Right lobe of liver (tissue), 6 donors: ENCODE measurements at places on chromosomes 1 and 21.

DNA sequence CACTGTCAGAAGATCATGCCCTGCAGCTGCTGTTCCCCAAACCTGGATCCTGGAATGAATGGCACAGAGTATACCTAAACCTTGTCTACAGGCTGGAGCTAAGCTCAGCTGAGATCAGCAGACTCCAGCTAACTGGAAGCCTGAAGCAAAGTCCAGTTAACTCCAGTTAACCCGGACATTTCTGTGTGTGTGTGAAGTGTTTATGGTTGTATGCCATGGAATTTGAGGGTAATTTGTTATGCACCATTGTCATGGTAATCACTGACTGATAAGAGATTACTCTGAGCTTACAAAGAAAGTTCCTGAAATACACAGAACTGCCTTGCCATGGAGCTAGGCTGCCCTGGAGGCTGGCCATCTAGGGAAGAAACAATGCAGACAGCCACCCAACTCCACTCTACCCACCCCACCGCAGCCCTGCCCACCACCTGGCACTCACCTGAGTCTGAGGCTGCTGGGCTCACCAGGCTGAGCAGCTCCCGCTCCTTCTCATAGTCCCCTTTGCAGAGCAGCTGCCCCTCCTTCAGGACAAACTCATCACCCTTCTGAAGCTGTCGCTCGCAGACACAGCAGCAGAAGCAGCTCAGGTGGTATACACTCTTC is 107.4 kb downstream of the LMX1A start:
- DNase-seq, result no peak

DNA sequence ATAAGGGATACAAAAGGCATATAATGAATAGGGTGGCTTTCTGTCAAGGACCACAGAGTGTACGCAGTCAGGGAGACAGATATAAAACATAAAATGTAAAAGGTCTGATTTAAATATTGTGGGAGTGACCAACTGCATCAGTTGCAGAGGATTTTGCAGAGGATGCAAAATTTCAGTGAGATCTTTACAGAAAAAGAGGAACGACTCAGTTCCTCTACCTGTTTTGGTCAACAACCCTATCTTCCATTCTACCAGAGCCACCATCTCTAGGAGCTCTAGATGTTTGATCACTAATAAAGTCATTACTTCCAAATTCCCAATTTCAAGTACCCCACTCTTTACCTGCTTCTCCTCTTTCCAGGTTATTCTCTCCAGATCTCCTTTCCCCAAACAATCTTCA is 16.5 kb downstream of the SOD1 start:
- no peak for DNase-seq

GRCh38 chr1:165324050-165324449 is 32.5 kb downstream of the LMX1A start:
- no peak for DNase-seq

DNA sequence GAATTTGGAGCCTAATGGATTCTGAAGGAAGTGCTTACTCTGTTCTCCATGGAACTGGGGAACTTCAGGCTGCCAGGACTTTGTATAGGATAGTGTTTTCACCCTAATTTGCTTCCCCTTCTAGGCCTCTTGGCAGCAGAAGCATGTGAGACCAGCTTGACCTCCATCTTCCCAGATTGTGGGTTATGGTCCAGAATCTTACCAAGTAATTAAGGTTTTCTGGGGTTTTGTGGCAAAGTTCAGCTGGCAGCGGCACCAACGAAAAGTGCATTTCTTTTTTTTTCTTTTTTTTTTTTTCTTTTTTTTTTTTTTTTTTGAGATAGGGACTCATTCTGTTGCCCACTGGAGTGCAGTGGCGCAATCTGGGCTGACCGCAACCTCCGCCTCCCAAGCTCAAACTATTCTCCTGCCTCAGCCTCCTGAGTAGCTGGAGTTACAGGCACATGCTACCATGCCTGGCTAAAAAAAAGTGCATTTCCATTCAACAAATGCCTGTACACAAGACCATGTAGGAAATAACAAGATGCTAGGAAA is 3.4 kb upstream of the BMP8A start:
- DNase-seq, result no peak

DNA sequence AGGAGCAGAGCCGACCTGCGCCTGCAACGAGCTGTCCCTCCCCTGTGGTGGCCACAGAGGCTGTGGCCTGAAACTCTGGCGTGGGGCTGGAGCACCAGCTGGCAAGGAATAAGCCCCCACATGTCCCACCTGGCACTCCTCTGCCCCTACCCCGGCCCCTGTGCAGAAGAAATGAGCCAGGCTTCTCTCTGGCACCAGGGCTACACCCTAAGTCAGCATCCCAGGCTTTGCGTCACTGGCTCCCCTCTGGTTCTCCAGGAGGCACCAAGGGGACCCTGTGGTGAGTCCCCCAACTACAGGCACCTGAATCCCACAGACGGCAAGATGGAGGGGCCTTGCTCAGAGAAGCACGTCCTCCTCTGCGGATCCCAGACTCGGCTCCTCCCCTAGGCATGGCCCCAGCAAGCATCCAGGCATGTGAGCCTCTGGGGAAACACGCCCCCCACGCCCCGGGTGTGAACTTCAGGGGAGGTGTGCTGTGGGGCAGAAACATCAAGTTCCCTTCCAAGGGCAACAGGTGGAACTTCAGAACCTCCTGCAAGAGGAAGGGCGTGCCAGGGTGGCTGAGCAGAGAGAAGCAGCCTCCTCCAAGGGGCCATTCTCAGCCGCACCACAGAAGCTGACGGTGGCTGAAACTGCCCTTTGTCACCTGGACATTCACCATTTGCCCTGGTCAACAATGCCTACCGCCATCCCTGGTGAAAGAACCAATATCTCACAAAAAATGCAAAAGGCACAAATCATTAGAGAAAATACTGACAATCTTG is 2.9 kb downstream of the KRTAP10-7 start:
- DNase-seq, result no peak

DNA sequence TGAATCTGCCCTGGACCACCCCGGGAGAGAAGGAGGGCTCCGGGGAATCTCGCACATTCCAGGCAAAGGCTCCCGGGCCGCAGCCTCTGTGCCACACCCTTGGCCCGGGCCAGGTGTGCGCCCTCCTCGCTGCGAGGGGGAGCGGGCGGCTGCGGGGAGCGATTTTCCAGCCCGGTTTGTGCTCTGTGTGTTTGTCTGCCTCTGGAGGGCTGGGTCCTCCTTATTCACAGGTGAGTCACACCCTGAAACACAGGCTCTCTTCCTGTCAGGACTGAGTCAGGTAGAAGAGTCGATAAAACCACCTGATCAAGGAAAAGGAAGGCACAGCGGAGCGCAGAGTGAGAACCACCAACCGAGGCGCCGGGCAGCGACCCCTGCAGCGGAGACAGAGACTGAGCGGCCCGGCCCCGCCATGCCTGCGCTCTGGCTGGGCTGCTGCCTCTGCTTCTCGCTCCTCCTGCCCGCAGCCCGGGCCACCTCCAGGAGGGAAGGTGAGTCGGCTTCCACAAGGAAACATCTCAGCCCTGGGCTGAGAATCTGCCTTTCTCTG is at the start of gene LAMC2:
LAMC2 (plus strand) TSS at position 324 of the 550 bp plus-strand sequence; CDS start at position 413, 89 bp downstream.
- DNase-seq, result no peak

DNA sequence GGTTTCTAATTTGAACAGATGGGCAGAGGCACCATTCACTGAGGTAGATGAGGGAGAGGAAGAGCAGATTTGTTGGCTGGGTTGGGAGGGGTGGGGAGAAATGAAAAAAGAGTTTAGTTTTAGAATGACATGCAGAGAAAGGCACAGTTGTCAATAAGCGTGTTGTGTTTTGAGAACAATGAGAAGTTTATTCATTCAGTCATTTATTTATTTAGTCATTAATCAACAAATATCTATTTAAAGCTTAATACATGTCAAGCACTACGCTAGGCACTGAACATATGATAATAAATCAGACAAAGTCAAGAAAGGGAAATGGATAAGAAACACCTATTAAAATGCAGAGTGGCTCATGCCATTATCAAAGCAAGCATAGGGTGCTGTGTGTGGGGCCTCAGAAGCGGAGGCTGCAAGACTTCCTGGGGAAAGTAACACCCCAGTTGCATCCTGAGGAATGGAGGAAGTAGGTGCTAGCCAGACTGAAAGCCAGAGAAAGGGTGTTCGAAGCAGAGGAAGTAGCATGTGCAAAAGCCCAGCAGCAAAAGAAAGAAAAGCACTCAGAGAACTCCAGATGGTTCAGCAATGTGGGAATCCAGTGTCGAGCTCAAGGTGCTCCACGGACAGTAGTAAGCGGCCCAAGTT is 114.1 kb downstream of the RNF220 start:
- DNase-seq, result no peak

DNA sequence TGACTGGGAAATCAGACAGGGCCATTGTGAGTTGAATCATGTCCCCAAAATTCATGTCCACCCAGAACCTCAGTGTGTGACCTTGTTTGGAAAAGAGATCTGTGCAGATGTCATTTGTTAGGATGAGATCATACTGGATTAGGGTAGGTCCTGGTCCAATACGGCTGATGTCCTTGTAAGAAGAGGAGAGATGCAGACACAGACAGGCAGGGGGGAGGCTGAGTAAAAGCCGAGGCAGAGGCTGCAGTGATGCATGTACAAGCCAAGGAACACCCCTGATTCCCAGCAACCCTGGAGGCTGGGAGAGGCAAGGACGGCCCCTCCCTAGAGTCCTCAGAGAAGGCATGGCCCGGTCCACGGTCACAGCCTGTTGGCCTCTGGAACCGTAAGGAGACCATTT is 15.9 kb upstream of the NPPB start:
- no peak for DNase-seq

DNA sequence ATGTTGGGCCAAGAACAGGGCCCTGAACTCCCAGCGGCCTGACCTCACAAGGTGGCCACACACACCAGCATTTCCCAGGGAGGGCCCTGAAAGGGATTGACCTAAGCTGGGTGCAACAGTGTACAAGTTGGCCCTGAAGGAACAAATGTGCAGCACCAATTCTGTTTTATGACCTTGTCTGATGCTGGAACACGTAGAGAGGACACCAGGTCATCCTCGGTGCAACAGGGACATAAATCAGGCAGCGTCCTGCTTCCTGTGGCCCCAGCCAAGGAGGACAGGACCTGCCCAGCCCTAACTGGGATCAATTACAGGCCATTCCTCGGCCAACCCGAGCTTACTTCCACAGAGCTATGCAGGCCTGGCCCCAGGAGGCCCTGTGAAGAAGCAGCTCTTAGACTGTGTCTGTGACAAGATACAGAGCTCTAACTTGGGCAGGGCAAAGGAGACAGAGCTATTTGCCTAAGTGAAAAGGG is 12.8 kb upstream of the PHC2 start:
- DNase-seq, result no peak

DNA sequence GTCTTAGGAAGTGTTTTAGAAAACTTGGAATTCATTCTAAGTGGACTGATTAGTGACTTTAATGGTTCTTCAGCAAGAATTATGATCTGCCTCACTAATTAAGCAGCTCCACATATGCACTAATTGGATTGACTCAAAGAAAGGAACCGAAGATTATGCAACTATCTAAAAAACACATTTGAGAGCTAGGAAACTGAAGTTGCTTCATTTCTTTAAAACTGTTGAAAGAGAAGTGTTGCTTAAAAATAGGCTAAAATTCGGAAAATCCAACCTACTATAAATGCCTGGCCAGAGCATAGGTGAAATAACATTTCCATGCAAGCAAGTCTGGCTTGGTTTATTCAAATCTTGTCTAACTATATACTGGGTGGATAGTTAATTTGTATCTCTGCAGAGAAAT is 502.9 kb upstream of the ZRANB2 start:
- DNase-seq, result no peak

DNA sequence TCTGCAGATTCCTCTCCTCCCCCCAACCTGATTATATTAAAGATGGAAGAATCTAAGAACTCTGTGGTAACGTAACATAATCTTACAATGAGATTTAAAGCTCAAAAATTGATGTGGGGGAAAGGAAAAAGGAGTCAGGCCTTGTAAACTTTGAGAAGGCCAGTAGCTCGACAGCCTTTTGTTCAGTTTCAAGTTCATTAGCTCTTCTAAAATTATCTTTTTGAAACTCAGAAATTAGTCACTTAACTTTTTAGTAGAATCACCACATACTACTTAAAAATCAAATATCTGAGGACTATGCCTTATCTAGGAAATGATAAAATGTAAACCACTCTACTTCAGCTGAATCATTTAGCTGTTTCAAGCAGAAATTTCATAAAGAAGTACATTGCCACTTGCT is 996.2 kb downstream of the AMY1C start:
- no peak for DNase-seq

DNA sequence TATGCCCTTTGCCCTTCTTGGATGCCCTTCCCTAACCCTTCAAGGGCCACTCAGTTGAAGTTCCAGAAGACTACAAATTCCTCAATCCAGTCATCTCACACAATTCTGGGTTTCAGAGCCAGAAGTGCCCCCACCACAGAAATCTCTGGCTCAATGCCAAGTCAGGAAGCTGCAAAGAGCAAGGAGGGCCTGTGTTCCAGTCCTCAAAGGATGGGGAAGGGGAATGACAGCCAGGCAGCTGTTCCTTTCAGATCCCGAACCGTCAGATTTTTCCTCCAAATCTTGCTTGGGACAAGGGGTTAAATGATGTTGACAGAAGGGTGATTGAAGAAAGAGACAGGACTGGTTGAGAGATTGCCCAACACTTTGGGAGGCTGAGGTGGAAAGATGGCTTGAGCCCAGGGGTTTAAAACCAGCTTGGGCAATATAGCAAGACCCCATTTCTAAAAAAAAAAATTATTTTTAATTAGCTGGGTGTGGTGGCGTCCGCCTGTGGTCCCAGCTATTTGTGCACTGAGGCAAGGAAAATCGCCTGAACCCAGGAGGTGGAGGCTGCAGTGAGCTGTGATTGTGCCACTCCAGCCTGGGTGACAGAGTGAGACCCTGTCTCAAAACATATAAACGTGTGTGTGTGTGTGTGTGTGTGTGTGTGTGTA is 716 bp upstream of the HPDL start:
- DNase-seq, result no peak

DNA sequence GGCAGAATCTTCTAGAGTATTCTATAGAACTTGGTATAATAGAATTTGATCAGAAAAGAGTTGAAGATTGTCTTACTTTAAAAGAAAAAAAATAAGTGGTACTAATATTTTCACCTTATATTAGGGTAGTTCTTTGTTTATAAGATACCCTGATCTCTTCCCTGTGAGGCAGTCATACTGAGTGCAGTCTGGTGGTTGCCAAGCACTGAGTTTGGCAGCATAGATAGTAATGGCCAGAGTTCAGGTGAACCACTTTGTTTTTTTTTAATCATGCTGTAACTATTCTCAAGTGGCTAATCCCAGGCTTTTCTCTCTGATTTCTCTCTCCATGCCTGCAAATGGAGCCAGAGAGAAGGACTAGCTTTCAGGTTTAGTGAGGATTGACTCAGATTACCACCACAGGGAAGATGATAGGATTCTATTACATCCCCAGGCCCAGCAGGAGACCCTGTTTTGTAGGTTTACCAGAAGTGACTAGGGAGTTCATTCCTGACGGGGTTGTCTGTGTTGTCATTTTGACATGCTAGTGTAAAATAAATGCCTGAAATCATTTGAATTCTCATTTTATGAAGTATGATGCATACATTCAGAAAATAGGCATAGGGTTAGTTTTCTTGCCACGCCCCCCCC is 16.7 kb downstream of the KDM1A start:
- DNase-seq, result no peak

GRCh38 chr1:4509206-4509605 is 145.2 kb upstream of the AJAP1 start:
- DNase-seq, result no peak

GRCh38 chr1:101130673-101131072 is 105.1 kb upstream of the DPH5 start:
- DNase-seq, result no peak
